ENCODE measurements at places on chromosomes 6 and 20.

GRCh38 chr6:41720262-41720620 is 15.2 kb downstream of the TFEB start:
- DNase-seq, result no peak

DNA sequence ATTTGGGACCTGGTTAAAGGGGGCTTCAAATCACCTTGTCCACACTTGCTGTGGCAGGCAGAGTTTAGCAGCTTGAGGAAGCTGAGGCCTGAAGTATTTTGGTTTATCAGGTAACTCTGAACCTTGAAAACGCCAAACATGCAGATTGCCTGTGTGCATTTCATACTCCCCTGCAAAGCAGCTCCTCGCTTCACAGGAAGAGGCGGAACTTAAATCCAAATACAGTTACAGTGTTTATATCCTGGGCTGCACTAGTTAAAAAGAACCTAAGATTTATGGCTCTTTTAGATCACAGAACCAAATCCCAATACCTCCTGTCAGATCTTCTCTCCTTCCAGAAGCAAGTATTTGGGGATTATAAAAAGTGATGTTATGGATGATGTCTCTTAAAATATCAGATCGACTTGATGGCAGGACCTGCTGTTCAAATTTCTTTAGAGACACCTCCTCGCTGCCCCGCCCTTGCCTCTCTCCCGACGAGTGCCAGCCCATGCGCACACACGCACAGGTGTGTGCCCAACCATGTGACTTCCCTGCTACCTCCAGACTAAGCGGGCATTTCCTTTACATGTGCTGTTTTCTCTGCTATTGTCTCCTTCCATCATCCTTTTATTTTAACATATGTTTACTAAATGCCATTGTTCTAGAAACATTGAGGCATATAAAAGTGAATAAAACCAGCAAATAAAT is 224.6 kb upstream of the FOXQ1 start:
- DNase-seq, result no peak

- DNase-seq, result no peak
These were observed 9.3 kb downstream of the ZBTB46 start for GRCh38 chr20:63821811-63822210.

DNA sequence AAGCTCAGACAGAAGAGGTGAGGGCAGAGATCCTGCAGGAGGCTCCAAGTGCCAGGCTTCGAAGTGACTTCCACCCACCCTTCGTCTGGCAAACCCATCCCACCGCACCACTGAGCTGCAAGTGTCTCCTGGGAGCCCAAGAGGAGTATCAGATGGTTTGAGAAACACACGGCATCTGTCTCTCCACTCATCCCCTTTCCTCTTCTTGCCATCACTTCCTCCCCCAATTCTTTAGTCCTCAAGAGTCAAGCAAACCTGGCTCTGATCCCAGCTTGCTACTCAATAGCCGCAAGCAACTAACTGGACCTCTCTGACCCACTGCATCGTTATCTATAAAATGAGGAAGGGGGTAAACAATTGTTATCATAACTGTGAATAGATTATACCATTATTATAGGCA is 142.1 kb downstream of the BMP7 start:
- DNase-seq, result no peak

GRCh38 chr6:31907158-31907813 is 5.4 kb upstream of the ZBTB12 start:
- DNase-seq, result no peak

- DNase-seq, result no peak
These were observed 42.9 kb upstream of the MAP7 start for GRCh38 chr6:136592930-136593673.

GRCh38 chr6:108123481-108123929 is 42.3 kb upstream of the NR2E1 start:
- DNase-seq, result no peak

Data from NCI-H1436 treated with DMSO at 0.1 percent for 48 hours (cell line).